ENCODE measurements at places on chromosomes 4 and X. TPM values are rescaled to one million over a fixed set of nuclear protein-coding genes. Genes with fewer than 3 reads are reported as not detected.

HTRA3 gene
- 15.5 TPM for total RNA-seq

RRH gene
- total RNA-seq: not detected

HPGD gene
- total RNA-seq: 87.2 TPM

CFAP99 gene
- 4.3 TPM for total RNA-seq

ZIC3 gene
- total RNA-seq: not detected

MAP3K15 gene
- total RNA-seq: 3.2 TPM

GRIA3 gene
- 0.47 TPM for total RNA-seq

CSAG1 gene
- total RNA-seq: not detected

H2AZ1 gene
- 143 TPM for total RNA-seq

CFAP47 gene
- 4.1 TPM for total RNA-seq

ODAPH gene
- not detected for total RNA-seq

H2BW2 gene
- total RNA-seq: not detected

OPN1LW gene
- not detected for total RNA-seq

BCOR gene
- total RNA-seq: 25.7 TPM

TMPRSS11E gene
- not detected for total RNA-seq

STK32B gene
- total RNA-seq: 1.3 TPM

TXK gene
- total RNA-seq: 7.5 TPM

APLN gene
- total RNA-seq: 4.2 TPM

ZNF630 gene
- total RNA-seq: 4.0 TPM

GUCY1A1 gene
- 63.1 TPM for total RNA-seq

PLXNB3 gene
- 4.6 TPM for total RNA-seq

EREG gene
- total RNA-seq: 1.1 TPM

BRS3 gene
- not detected for total RNA-seq

PPARGC1A gene
- 10.5 TPM for total RNA-seq

ABLIM2 gene
- total RNA-seq: 5.2 TPM

RASL11B gene
- total RNA-seq: 0.41 TPM

RAB9B gene
- total RNA-seq: 0.59 TPM

SSX2 gene
- total RNA-seq: not detected

DCAF4L1 gene
- total RNA-seq: 0.53 TPM

TMEM31 gene
- total RNA-seq: not detected

VSIG4 gene
- 569 TPM for total RNA-seq

GRID2 gene
- not detected for total RNA-seq

AMBN gene
- total RNA-seq: not detected

UGT2B11 gene
- not detected for total RNA-seq

FGG gene
- total RNA-seq: 236 TPM

TRIM2 gene
- 32.6 TPM for total RNA-seq

BTK gene
- total RNA-seq: 62.8 TPM

TEX11 gene
- not detected for total RNA-seq

PABPC1L2A gene
- total RNA-seq: not detected

MAGED4 gene
- 3.2 TPM for total RNA-seq

RAI2 gene
- 26.5 TPM for total RNA-seq

SOX3 gene
- total RNA-seq: not detected

IL2RG gene
- total RNA-seq: 33.1 TPM

CFI gene
- total RNA-seq: 54.8 TPM

PAK3 gene
- 1.4 TPM for total RNA-seq

FMR1 gene
- total RNA-seq: 52.6 TPM

SCML2 gene
- 0.80 TPM for total RNA-seq

AKAP4 gene
- total RNA-seq: not detected

RAB33A gene
- 0.59 TPM for total RNA-seq

Data from lower lobe of right lung (tissue), 2 donors.